Epithelial cell of proximal tubule (primary cell): ENCODE measurements at places on chromosomes 6 and 20.

DNA sequence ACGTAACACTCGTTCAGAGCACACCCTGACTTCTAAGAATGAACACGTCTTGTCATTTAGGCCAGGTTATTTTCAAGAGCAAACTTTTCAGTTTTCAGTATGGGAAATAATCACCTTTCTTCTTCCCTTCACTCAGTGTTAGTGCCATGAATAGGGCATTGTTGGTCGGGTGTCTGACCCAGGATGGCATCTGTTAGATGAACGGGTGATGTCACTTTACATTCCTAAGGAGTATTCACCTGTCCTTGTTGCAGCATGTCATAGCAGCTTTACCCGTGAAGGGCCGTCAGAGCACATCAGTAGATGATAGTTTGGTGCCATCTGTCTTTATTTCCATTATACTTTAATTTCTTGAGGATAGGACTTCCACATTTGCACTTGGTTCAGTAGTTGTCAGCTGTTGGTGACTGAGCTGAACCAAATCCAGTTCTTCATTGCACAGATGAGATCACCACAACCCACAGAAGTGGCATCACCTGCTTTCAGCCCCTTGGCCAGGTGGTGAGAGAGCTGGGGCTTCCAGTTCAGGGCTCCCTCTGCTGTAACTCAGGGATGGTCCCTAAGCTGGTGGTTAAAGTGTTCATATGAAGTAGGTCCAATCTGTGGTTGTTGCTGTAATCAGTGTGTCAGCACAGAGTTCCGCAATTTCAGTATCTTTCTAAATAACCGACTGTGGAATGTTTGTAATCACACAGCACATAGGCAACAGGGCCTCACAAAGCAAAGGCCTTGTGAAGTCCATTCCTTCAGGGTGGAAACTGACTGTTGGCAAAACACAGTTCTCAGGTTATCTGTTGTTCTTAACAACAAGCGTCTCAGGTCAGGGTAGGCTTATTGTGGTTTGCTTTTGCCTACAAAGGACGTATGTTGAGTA, 68.2 kb downstream of the FAM120B start:
- DNase-seq, result no peak

DNA sequence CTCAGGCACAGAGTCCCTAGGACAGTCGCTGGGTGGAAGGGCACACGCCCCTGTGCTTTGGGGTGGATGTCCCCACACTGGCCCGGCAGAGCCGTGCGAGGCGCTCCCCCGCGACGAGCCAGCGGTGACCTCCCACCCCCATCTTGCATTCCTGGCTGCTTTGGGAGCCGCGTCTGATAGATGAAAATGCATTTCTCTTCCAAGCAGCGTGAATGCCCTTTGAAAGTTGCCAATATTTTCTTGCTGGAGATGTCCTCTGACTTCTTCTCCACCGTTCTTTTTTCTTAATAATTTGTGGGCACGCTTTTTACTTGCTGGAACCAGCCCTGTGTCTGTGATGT, 29.9 kb downstream of the COL20A1 start:
- DNase-seq, result no peak

DNA sequence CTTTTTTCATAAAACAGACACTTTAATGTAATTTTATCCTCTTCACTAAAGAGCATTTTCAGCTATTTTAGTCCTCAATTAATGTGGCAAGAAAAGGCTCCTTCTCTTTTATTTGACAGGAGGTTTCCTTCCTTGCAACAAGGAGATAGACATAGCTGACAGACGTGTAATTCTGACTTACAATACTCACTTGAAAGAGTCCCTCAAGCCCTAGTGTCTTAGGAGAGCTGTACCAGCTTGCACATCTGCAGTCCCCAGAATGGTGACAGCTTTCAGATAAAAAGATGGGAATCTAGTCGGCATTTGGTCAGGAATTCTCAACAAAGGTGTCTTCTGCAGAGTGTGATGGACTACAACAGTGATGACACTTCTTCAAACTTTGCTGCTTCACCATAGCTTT, 603.7 kb upstream of the PTCHD4 start:
- DNase-seq, result no peak

GRCh38 chr20:59146780-59147565, 16.6 kb upstream of the ZNF831 start:
- no peak for DNase-seq
